Germinal center (tissue), 1 donor: ENCODE measurements at places on chromosomes 5 and 9.

- DNase-seq: no peak
These were observed 48.6 kb downstream of the CYSTM1 start for GRCh38 chr5:140223567-140223966.

DNA sequence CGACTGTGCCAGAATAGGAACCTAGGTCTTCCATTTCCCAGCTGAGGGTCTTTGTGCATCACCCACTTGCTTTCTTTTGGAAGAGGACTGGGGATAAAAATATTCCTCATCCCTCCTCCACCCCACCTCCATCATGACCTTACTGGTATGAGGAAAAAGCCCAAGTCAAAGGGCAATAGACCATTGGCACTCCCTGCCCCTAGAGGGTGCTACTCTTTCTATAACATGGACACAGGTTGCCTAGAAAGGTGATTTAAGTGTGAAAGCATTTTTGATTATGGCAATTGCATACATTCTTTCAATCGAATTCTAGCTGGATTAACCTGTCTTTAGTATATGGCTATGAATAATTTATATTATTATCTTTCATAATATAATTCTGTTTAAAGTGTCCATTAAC lies 22.8 kb upstream of the ZNF618 start:
- DNase-seq: no peak

- DNase-seq: no peak
These were observed 27.9 kb upstream of the GLDC start for GRCh38 chr9:6673326-6674025.

DNA sequence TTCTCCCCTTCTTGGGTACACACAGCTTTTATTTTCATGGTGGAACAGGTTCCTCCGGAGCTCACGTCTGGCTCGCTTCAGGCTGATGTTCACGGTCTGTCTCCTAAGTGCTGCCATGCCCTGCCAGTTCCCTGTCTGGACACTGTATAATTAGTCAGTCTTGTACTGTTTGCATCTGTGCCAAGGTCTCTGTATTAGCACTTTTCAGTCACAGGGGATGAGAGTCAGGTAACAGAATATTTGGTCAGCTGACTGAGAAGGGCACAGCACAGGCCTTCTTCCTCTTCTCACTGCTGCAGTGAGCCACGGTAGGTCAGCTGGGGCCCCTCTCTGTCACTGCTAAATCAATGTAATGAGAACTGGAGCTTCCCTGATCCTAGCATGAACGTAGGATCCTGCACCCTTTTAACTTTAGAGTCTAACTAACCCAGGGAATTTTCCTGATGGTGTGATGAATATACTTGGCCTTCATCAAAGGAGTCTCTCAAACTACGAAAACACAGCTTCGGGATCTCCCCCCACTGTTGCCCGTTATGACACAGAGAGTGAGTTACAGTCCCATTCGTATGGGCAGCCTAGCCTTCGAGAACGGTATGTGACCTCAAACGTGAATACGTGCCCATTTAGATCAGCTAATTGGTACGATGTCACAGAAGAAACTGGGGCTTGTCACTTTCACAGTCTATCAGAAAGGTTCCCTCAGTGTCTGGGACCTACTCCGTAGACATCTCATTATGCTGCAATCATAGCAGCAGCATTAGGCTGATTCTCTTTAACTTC lies 354.1 kb upstream of the RFX3 start:
- no peak for DNase-seq

DNA sequence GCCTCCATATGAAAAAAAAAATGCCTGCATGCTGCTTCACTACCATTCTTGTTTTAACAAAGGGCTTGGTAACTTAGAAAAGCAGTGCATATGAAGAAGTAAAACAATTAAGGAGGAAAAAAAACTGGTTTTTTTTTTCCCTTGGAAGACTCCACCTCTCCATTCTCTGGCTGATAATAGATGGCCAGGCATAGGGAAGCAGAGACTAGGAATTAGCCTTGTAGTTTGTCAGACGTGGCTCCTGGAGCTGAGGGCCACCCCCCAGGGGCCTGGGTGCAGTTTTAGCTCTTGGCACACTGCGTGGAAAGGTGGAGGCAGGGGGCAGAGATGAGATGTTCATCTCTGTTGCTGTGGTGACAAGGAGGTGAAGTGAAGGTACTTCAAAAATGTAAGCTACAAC lies 42.7 kb downstream of the WDR36 start:
- DNase-seq: no peak

- DNase-seq: no peak
These were observed 47.8 kb upstream of the INSYN2B start for GRCh38 chr5:170028124-170028523.

- no peak for DNase-seq
These were observed 82.5 kb downstream of the LRRC70 start for GRCh38 chr5:62661126-62661525.

DNA sequence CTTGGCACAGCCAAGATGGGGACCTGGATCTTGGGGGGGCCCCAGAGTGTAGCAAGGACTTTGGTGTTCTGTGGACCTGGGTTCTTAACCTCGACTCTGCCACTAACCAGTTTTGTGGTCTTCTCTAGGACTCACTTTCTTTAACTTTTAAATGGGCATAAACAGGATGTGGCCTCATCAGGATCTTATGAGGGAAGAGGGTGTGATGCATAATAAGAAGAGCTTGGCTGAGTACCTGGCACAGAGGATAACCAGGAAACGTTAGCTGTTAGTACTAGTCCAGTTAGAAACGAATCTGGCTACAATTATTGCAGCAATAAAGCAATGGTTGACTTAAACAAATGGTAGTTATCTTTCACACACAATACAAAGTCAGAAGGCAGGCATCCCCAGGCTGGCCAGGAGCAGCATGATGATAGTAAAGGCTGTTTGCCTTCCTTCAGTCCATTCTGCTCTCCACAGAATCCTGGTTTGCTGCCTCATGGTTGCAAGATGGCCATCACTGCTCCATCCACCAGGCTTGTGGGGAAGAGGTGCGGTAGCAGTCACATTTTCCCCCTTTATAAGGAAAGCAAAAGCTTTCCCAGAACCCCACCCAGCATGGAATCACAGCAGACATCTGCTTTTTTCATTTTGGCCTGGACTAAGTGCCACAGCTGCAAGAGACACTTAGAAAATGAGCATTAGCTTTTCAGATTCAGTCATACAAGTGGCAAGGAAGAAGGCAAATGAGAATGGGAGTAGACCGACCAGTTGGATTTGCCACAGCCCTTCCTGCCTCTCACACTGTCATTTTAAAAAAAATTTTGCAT lies 225.0 kb downstream of the AOPEP start:
- no peak for DNase-seq

DNA sequence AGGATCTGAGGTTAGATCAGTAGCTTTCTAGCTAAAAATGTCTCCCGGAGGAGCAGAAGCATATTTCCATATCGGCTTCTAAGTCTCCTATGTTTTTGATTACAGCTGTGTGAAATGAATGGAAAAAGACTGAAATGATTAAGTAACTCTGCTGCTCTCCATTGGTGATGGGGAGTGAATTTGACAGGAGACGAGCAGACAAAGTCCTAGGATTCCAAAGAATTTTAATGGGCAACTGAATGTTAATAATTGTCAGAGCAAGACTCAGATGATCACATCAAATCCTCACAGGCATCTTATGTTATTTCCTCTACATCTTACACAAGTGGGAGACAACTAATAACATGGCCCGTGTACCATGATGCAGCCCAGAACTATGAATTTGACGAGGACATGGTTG lies 66.8 kb downstream of the LIX1 start:
- DNase-seq: no peak

- no peak for DNase-seq
These were observed 2.7 kb downstream of the GZMA start for GRCh38 chr5:55104946-55105701.

GRCh38 chr9:114291064-114291474 lies 31.8 kb upstream of the ORM1 start:
- peak; percentile 53 for DNase-seq

DNA sequence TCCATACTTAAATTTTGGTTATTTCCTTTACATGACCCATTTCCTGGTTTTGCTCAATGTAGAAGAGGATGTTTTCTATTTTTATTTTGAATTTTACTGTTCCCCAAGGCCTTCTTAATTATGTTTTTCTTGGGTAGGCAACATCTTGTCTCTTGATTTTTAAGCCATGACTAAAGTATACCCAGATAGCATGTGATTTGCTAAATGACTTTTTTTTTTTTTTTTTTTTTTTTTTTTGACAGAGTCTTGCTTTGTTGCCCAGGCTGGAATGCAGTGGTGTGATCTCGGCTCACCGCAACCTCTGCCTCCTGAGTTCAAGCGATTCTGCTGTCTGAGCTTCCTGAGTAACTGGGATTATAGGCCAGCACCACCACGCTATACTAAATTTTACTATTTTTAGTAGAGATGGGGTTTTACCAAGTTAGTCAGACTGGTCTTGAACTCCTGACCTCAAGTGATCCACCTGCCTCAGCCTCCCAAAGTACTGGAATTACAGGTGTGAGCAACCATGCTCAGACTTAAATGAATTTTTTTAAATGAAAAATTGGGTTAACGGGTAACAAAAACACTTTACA lies 198.6 kb upstream of the DAB2 start:
- DNase-seq: no peak

DNA sequence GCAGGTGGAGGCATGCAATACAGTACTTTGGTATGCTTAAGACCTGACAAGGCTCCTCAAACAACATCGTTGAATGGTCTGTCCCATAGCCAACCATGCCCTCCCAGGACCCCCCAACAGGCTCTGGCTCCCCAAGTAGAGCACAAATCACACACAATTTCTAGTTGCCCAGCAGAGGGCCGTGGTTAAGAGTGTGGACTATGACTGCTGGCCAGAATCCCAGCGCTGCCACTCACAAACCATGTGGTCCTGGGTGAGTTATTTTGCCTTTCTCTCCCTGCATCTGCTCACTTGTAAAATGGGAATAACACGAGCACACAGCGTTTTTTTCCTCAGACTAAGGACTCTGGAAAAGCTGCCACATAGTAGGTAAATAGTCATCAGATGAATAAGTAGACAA lies 6.5 kb downstream of the CKMT2 start:
- DNase-seq: no peak

DNA sequence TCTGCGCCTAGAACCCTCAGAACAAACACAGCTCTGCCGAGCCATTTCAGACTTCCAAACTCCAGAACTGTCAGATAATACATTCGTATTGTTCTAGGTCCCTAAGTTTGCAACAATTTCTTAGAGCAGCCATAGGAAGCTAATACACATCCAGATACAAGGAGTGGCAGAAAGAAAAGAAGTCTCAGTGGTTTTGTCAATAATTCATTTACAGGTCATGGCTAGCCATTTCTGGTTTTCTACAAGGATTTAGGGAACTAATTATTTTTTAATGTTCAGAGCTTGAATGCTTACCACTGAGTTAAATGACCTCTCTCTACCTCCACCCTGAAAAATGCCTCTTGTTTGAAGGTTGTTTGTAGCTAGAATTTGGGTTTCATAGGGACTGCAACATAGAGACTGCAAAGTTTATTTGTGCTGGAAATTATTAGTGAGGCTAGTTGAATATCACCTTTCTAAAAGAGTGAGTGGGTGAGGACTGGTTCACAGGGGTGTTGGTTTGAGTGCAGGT lies 15.5 kb upstream of the ERMP1 start:
- no peak for DNase-seq

GRCh38 chr9:94921092-94921471 lies 194.6 kb downstream of the AOPEP start:
- DNase-seq: no peak

- no peak for DNase-seq
These were observed 163.6 kb upstream of the TARS1 start for GRCh38 chr5:33277061-33277650.

- DNase-seq: peak; percentile 12
These were observed 170.2 kb upstream of the NR3C1 start for GRCh38 chr5:143573568-143574170.

GRCh38 chr5:106303911-106304310 lies 1366.8 kb downstream of the EFNA5 start:
- DNase-seq: no peak

DNA sequence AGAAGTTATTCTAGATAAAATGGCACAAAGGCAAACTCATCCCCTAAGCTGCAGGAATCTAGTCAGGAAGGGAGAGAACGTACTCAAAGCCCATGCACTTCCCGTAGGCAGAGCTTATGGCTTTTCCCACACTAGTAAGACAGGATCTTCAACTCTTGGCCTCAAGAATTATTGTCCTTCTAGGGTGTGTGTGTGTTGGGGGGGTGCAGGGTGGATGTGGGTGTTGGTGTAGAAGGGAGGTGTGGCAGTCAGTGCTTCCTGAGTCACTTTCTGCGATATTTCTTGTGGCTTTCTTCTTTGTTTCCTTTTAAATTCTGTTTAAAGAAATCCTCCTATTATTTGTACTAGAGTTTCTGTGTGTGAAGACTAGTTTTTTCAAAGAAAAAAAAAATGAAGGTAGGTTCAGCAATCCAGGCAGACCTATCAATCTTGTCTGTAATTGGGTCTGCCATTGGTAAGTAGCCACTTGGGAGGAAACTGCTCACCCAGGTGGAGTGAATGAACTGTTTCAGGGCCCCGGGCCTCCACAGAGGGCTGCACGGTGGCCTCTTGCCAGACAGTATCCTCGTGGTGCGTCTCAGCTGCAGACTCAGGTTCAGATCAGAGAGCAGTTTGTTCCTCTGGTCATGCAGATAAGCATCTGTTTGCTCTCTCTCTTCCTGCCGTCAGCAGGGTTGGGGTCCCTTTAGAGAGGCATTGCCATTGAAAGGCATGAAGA lies 131.9 kb downstream of the NPR3 start:
- no peak for DNase-seq

DNA sequence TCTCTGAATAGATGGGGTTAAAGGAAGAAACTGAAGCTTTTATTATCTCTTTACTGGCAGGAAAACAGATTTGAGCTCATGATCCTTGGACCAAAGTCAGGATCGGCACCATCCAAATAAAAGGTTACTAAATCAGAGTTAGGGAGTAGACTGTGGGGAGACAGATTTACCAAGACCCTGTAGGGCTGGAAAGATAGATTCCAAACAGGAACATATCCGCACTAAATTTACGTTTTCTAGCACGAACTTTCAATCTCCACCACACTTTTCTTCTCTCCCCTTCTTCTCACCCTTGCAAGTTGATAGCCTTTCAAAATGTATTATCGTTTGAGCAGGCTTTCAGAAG lies 120.0 kb upstream of the HMHB1 start:
- DNase-seq: no peak

- DNase-seq: no peak
These were observed 82.3 kb downstream of the CRB2 start for GRCh38 chr9:123438321-123438720.

DNA sequence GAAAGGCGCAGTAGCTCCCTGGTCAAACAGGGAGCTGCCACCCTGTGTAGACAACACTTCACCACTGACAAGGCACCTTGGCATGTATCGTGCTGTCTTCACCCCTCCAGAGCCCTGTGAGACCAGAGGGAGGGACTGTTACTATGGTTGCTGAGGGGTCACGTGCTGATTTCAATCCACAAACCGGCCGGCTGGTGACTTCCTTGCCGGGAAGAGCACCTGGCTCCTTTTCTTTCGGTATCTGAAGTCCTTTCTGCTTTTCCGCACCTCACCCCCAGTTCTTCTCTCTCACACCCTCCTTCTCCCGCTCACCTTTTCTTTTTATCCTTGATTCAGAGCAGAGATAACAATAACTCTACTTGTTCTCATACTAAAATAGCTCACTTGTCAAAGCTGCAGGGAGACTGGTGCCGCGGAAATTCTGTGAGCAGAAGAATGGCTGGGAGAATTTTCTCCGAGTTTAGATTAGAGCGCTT lies 327.2 kb downstream of the ZSWIM6 start:
- no peak for DNase-seq

GRCh38 chr5:113204525-113205161 lies 228.0 kb downstream of the DCP2 start:
- DNase-seq: no peak
